ENCODE measurements at places on chromosomes 11 and 22. TPM values are rescaled to one million over a fixed set of nuclear protein-coding genes. Genes with fewer than 3 reads are reported as not detected.
A peak's percentile ranks its signal among the peaks of the same experiment; 100 is the strongest.

GRCh38 chr11:116167706-116168458, 604.9 kb downstream of the BUD13 start:
- peaks cover 6% of the 10 kb centered on the region for H3K4me1 ChIP-seq
- H3K36me3 ChIP-seq, result no peaks in the 10 kb centered on the region
- no peak for DNase-seq
- peaks cover 59% of the 10 kb centered on the region for H3K27me3 ChIP-seq
- H3K27ac ChIP-seq, result no peak overlapping the region
- no peak overlapping the region for H3K4me3 ChIP-seq

- DNase-seq, result peak; percentile 67
- H3K4me3 ChIP-seq, result peak within 1 kb of the TSS; percentile 83
Measured at GRCh38 chr11:44950625-44951476, at the start of gene TP53I11. Gene TP53I11 (minus strand): TSS chr11:44950883. CDS start chr11:44938335, 12,548 bp downstream.

DNA sequence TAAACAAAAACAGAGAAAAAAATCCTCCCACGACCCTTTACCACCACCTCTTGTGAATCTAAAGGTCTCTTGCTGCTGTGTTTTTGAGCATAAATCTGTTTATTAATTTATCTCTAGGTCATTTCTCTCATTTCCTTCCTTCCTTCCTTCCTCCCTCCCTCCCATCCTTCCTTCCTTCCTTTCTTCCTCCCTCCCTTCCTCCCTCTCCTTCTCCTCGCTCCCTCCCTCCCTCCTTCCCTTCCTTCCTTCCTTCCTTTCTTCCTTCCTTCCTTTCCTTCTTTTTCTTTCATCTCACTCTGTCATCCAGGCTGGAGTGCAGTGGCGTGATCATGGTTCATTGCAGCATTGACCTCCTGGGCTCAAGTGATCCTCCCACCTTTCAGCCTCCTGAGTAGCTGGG, 13.5 kb upstream of the APOBEC3A start:
- H3K4me3 ChIP-seq, result no peak overlapping the region
- DNase-seq, result no peak
- no peak overlapping the region for H3K27ac ChIP-seq
- H3K27me3 ChIP-seq, result peaks cover 60% of the 10 kb centered on the region
- peaks cover 1% of the 10 kb centered on the region for H3K4me1 ChIP-seq

DNA sequence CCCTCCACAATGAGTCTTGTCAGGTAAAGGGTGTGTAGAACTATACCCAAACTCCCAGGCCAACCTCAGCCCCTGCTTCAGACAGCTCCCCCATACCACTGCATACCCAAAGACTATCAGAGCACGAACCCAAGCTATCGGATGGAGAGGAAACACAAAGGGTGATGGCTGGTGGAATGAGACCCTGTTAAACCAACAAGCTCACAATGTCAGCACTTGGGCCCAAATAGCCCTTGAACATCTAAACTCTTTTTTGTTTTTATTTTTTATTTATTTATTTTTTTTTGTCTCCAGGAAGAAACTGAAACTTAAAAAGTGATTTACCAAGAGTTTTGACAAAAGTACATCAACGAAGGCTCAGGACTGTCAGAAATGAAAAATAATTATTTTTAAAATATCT, 10.6 kb downstream of the DGCR2 start:
- no peak for DNase-seq
- H3K36me3 ChIP-seq, result no peaks in the 10 kb centered on the region
- peaks cover 7% of the 10 kb centered on the region for H3K4me1 ChIP-seq
- H3K27ac ChIP-seq, result no peak overlapping the region

DNA sequence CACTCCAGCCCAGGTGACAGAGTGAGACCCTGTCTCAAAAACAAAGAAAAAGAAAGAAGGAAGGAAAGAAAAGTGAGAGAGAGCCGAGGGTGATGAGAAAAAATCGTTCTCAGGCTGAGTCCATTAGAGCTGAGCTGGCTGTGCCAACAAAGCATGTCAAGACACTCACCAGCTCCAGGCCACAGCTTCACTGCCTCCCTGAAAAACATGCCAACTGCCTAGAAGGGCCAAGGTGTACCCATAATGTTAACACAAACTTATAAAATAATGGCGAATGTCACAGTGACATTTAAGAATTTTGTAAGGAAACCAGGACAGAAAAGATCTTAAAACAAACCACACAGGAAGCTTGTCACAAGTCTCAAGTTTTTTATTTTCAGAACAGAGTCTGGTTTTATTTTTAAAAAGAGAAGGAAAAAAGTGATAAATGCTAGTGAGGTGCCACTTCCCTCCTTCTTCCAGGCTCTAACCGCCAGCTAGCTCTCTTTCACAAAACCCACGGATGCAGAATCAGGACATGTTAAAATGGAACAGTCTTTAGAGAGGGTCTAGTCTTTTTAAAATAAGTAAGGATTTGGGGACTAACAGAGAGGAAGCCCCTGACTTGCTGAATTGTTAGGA, 5.1 kb downstream of the TMEM121B start:
- no peaks in the 10 kb centered on the region for H3K36me3 ChIP-seq
- no peak overlapping the region for H3K27ac ChIP-seq
- peaks cover 3% of the 10 kb centered on the region for H3K4me1 ChIP-seq
- H3K27me3 ChIP-seq, result peaks cover 17% of the 10 kb centered on the region
- no peak for DNase-seq

GRCh38 chr11:45815747-45816146, 10.8 kb downstream of the SLC35C1 start:
- no peak overlapping the region for H3K4me3 ChIP-seq
- peak overlapping the region; percentile 65 for H3K27ac ChIP-seq
- H3K36me3 ChIP-seq, result no peaks in the 10 kb centered on the region
- no peak for DNase-seq
- no peaks in the 10 kb centered on the region for H3K4me1 ChIP-seq
- no peaks in the 10 kb centered on the region for H3K27me3 ChIP-seq

DNA sequence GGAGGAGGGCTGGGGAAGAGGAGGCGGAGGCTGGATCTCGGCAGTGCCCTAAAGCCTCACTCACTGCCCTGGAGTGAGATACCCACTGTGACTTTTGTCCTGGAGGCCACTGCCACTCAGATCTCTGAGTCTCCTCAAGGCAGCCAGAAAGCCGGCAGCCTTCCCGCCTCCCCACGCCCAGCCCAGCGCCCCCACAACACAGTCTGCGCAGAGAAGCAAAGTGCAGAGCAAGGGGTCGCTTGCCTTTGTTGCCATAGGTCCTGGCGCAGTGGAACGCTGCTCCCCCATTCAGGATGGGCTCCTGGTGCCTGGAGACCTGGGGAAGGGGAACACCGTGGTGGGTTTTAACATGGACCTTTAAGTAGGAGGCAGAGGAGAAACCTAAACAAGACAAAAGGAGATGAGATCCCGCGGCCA, 17.6 kb downstream of the PATZ1 start:
- peaks cover 7% of the 10 kb centered on the region for H3K4me1 ChIP-seq
- no peak overlapping the region for H3K27ac ChIP-seq
- no peaks in the 10 kb centered on the region for H3K27me3 ChIP-seq
- H3K36me3 ChIP-seq, result peaks cover 41% of the 10 kb centered on the region
- no peak for DNase-seq
- H3K4me3 ChIP-seq, result no peak overlapping the region

DNA sequence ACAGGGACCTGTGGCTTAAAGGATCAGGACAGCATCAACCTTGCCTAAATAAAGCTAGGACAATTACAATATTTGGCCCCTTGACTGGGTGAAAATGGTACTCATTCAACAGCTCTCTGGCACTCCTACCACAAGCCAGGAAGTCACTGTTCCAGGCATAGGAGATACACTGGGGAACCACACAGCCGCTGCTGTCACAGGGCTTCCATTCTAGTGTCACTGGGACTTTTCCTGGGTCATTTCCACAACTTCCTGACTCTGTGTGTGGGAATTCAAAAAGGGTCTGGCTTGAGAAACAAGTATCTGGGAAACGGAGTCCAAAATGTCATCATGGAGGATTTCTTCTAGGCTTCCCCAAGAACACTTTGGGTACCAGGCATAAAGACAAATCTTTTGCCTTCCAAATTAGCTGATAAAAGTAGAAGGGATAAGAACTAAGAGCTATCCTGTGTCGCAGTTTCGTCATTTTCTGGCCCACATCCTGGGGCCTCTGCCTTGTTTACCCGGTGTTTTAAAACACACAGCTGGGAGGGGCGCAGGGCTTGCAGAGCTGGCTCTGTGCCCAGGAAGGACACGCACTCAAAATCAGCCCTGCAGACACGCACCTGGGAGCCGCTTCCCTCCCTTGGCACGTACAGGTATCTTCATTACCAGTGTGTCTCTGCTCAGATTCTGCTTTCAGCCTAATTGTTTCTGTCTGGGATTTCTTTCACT, 38.0 kb downstream of the TMEM45B start:
- H3K36me3 ChIP-seq, result no peaks in the 10 kb centered on the region
- no peak overlapping the region for H3K27ac ChIP-seq
- H3K4me1 ChIP-seq, result peaks cover 15% of the 10 kb centered on the region
- no peak overlapping the region for H3K4me3 ChIP-seq

MICAL3 gene
- 59.9 TPM for total RNA-seq

FXYD2 gene
- 7.7 TPM for total RNA-seq

OR56A1 gene
- total RNA-seq, result not detected
